ENCODE measurements at places on chromosomes 11 and 22.

DNA sequence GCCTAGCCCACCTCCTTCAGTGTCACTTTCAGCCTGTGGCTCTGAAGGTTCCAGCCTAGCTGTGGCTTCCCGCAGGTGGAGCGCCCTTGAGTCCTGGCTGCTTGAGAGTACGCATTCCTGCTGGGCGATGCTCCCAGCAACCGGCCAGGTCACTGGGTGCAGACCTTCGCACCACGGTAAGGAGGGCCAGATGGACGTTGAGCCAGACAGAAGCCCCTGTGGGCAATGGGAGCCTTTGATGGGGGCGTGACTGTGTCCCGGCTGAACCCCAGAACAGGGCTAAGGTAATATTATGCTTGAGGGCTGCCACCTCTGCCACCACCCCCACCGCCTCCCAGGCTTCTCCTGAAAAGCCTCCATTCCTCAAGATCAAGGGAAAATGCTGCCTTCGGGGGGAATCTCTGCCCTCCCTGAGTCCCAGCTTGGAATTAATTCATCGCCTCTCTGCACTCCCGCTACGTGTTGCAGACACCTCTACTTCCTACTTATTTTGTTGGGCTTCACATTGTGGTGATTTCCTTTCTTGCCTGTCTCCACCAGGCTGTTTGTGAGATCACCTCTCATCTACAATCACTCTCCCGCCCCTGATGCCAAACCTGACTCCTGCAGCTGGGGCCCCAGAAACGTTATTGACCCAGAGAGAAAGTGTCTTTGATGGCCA, 144.9 kb upstream of the NECTIN1 start:
- H3K4me3 ChIP-seq = no peak overlapping the region
- H3K4me1 ChIP-seq = no peaks in the 10 kb centered on the region
- DNase-seq = no peak
- H3K36me3 ChIP-seq = no peaks in the 10 kb centered on the region
- no peak overlapping the region for H3K27ac ChIP-seq

DNA sequence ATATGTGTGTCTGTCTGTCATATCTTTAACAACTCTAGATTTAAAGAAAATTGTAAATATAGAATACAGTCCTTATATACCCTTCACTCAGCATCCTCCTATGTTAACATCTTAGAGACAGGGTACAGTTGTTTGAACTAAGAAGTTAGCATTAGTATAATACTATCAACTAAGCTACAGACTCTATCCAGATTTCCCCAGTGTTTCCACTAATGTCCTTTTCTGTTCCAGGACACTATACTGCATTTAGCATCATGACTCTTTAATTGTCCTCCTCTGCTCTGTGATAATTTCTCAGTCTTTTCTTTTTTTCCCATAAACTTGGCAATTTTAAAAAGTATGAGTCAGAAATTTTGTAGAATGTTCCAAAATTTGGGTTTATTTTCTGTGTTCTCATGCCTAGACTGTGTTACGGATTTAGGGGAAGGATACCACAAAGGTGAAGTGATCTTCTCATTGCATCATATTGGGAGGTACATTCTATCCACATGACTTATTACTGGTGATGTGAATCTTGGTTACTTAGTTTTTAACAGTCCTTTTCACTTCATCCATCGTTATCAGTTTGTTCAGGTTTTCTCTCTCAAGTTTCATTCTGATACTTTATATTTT, 168.4 kb downstream of the SBF2 start:
- no peak overlapping the region for H3K4me3 ChIP-seq
- H3K27ac ChIP-seq = no peak overlapping the region
- DNase-seq = no peak
- H3K36me3 ChIP-seq = no peaks in the 10 kb centered on the region

GRCh38 chr11:112361396-112361795, 100.7 kb upstream of the PLET1 start:
- no peak overlapping the region for H3K4me3 ChIP-seq
- no peaks in the 10 kb centered on the region for H3K36me3 ChIP-seq
- no peaks in the 10 kb centered on the region for H3K27me3 ChIP-seq
- no peaks in the 10 kb centered on the region for H3K4me1 ChIP-seq
- no peak for DNase-seq

DNA sequence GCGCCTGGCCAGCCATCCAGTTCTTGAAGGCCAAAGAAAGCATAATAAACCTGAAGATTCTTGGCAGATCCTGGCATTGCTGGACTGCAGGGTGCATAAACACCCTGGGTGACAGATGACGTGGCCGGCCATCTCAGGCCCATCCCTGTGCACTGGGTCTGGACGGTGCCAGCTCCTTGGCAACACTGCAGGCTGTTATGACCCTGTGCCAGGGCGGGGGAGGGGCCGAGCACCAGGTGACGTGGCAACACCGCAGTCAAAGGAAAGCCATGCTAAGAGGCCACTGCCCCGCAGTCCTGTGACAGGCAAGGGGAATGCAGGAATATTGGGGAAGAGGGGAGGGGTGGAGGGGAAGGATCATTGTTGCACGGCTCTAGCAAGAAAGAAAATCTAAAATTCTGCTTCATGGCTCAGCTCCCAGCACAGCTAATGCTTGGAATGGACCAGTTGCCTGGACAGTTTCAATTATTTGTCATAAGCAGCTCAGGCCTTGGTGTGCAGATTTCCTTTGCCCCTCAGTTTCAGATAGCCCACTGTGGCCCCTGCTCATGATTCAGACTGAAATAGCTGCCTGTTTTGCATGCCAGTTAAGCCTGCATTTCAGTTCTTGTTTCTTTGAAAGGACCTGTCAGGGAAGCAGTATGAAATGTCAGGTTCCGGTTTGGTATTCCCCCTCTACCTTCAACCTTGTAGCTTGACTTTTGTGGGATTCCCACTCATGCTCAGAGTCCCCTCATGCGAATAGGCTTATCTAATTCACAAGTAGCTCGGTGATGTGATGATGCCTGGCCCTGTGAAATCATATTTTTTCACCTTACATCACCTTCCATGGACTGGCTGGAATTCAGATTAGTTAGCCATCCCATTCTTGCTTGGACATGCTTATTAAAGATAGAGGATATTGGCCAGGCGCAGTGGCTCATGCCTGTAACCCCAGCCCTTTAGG, 29.7 kb upstream of the DDX6 start:
- H3K4me1 ChIP-seq = no peaks in the 10 kb centered on the region
- H3K4me3 ChIP-seq = no peak overlapping the region
- H3K27me3 ChIP-seq = no peaks in the 10 kb centered on the region
- H3K36me3 ChIP-seq = no peaks in the 10 kb centered on the region
- H3K27ac ChIP-seq = no peak overlapping the region
- no peak for DNase-seq

GRCh38 chr11:11407065-11407762, 54.2 kb upstream of the CSNK2A3 start:
- peaks cover 2% of the 10 kb centered on the region for H3K4me1 ChIP-seq
- DNase-seq = no peak
- no peak overlapping the region for H3K27ac ChIP-seq
- no peak overlapping the region for H3K4me3 ChIP-seq
- H3K27me3 ChIP-seq = no peaks in the 10 kb centered on the region
- no peaks in the 10 kb centered on the region for H3K36me3 ChIP-seq

DNA sequence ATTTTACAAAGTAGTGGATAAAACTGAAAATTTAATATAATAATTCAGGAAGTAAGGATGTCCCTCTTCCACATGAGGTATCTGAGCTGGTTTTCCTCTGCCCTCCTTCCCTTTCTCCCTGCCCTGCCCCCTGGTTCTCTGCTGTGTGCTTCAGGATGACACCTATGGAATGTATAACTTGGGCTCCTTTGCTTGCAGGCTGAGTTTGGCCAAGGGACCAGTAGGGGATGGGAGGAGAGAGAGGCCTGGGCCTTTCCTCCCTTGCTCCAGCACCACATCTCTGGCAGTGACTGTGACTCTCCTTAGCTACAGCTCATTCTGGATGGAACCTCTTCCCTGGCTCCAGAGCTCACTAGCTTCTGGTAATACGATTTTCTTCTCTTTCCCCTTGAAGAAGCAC, 10.1 kb downstream of the IRAG1 start:
- no peak for DNase-seq
- H3K4me3 ChIP-seq = no peak overlapping the region
- H3K27me3 ChIP-seq = no peaks in the 10 kb centered on the region
- no peaks in the 10 kb centered on the region for H3K4me1 ChIP-seq

GRCh38 chr11:95262994-95263765, 32.2 kb upstream of the SESN3 start:
- no peak overlapping the region for H3K27ac ChIP-seq
- H3K4me3 ChIP-seq = no peak overlapping the region
- peaks cover 5% of the 10 kb centered on the region for H3K4me1 ChIP-seq
- H3K36me3 ChIP-seq = no peaks in the 10 kb centered on the region

GRCh38 chr11:128619540-128620308, 32.4 kb upstream of the ETS1 start:
- no peak for DNase-seq
- H3K4me3 ChIP-seq = no peak overlapping the region
- no peaks in the 10 kb centered on the region for H3K27me3 ChIP-seq
- H3K36me3 ChIP-seq = no peaks in the 10 kb centered on the region
- H3K4me1 ChIP-seq = peaks cover 3% of the 10 kb centered on the region

GRCh38 chr11:86669424-86669823, 3.0 kb downstream of the ME3 start:
- peaks cover 33% of the 10 kb centered on the region for H3K27me3 ChIP-seq
- no peak overlapping the region for H3K4me3 ChIP-seq
- no peak overlapping the region for H3K27ac ChIP-seq

DNA sequence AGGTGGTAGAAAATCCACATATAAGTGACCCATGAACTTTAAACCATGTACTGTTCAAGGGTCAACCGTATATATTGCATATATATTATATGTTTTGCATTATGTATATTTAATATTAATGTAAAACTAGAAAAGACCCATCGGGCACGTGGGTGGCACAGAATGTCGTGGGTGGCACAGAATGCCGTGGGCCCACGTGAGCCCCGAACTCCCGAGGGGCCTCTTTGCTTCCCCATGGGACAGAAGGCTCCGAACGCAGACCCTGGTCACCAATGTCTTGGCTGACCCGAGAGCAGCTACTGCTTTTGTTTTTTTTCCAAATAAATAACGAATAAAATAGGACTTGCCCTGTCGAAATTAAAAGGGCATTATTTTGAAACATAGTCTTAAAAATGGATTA, 415.4 kb downstream of the BRD1 start:
- H3K27me3 ChIP-seq = no peaks in the 10 kb centered on the region
- no peaks in the 10 kb centered on the region for H3K36me3 ChIP-seq
- no peak overlapping the region for H3K4me3 ChIP-seq
- H3K27ac ChIP-seq = no peak overlapping the region
- peaks cover 2% of the 10 kb centered on the region for H3K4me1 ChIP-seq
- no peak for DNase-seq

GRCh38 chr11:77724636-77725035, 87.0 kb upstream of the CLNS1A start:
- H3K4me1 ChIP-seq = no peaks in the 10 kb centered on the region
- no peak overlapping the region for H3K4me3 ChIP-seq
- DNase-seq = no peak
- peaks cover 14% of the 10 kb centered on the region for H3K36me3 ChIP-seq
- H3K27me3 ChIP-seq = no peaks in the 10 kb centered on the region

DNA sequence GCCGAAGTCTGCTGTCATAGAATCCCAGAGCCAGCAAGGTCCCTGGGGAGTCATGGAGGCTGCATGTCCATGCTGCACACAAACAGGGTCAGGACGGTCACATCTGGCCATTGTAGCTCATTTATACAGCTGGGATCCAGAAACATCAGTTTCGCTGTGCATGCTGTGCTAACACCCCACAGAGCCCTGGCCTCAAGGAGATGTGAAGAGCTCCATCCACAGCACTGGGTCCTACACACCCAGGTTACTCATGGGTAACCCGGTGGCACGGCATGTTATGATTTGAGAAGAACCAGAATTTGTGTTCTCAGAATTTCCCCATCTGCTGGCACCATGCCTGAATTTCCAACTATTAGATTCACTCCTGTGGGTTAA, 146.3 kb upstream of the ARHGAP20 start:
- no peaks in the 10 kb centered on the region for H3K36me3 ChIP-seq
- DNase-seq = no peak
- H3K27me3 ChIP-seq = no peaks in the 10 kb centered on the region
- no peak overlapping the region for H3K27ac ChIP-seq

DNA sequence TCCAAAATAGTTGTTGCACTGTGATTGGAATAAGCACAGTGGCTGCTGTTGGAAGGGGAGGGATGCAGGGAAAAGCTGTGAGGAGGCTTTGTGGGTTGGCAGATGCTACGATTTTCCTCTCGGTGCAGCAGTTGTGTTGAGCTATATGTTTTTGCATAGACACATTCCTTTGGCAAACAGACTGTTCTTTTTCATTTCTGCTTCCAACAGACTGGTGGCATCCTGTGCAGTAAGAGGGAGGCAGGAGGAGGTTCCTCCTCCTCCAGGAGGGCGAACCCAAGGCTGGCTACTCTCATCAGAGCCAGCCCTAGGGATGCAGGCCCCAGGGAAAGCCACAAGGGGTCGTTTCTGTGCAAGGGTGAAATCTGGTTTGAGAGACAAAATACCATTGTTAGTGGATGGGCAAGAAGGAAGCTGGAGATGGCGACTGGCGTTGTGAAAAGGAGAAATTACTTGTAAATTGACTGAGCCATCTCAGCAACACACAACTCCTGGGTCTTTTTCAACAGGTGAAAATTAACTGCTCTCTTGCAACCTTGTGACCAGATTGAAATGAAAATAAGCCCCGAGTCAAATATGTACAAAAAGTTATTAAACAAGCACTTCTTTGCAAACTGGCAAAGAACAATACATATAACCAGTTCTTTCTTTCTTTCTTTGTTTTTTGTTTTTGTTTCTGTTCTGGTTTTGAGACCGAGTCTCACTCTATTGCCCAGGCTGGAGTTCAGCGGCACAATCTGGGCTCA, 26.5 kb upstream of the UBASH3B start:
- DNase-seq = peak; percentile 34
- no peak overlapping the region for H3K27ac ChIP-seq
- no peaks in the 10 kb centered on the region for H3K36me3 ChIP-seq
- no peaks in the 10 kb centered on the region for H3K27me3 ChIP-seq
- no peaks in the 10 kb centered on the region for H3K4me1 ChIP-seq

DNA sequence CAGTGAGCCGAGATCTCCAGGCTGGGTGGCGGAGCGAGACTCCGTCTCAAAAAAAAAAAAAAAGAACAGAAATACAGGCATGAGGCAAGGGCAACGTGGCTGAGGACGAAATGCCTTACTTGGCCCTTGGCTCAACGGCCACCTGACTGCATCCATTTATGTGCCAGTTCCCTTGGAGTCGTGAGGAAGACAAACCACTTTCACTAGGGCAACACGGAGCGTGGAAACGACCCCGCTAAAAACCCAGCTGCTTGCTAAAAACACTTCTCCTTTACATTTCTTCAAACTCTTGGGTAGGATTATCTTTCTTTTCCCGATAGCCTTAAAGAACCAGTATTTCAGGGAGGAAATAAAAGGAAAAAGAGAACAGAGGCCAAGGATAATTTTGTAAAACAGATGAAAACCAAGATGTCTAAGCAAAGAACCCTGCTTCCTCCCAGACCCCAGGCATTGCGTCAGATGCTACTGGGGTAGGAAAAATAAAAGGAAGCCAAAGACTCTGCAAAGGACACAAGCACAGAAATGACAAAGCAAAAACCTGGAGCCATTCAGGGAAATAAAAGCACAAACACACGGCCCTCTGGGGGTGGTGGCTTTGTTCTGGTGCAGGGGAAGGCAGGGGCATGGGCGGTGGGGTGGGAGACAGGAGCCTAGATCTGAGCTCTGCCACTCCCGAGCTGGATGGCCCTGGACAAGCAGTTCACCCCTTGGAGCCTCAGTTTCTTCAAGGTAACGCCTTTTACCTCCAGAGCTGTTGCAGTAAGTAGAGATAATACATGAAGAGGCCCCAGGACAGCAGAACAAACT, 37.0 kb downstream of the PC start:
- H3K4me1 ChIP-seq = peaks cover 4% of the 10 kb centered on the region
- H3K36me3 ChIP-seq = no peaks in the 10 kb centered on the region
- H3K27ac ChIP-seq = peak overlapping the region; percentile 20
- no peak overlapping the region for H3K4me3 ChIP-seq
